Stimulated activated CD4-positive, alpha-beta T cell treated with anti-CD3 and anti-CD28 coated beads, TNF-alpha, amount 100 ng/mL, for 48 hours (primary cell): ENCODE measurements at places on chromosomes 1 and 21.

DNA sequence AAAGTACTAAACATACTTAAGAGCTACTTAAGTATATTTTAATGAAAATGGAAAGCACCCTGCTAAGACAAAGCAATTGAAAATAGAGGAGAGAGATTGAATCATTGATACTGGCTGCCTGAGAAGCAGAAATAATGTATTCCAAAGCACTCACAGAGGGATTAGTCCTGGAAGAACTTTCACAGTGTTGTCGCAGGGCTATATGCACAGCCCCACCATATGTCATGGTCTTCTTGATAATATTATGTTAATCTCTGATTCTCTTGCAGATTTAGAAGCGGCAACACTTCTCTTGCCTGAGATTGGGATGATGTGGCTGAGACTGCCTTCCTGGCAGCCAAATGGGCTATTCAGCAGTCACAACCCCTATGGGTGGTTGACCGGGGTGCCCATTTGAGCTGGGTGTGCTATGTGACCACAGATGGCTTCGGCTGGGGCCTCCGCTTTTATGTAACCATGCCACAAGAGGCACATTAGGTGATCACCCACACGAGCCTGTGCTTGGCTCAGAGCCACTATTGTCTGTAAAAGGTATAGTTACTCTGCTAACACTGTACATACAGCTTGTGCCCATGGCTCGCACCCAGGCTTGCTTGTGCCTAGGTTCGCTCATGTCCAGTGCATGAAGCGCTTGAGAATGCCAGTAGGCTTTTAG is 152.2 kb upstream of the SGIP1 start:
- no peak for DNase-seq

GRCh38 chr1:12739613-12740012 is 6.4 kb upstream of the CFAP107 start:
- no peak for DNase-seq

DNA sequence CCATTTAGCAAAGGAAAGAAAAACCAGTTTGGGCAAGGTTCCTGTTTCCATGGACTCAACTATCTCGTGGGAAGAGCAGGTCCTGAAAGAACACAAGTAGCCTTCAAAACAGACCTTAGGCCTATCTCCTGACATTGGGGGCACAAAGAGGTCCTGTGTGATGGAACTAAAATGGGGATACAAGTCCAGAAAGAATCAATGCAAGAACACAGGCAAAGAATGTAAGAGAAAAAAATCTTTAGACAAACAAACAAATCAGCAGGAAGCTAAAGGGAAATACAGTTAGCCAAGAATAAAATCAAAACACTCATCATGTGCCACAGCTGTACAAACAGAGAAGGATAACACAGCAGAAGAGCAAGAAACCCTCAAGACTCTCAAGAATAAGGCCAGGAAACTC is 28.2 kb downstream of the SLC30A10 start:
- DNase-seq, result no peak

- DNase-seq, result no peak
These were observed 81.2 kb downstream of the PCSK9 start for GRCh38 chr1:55120538-55120937.

GRCh38 chr1:217014066-217014465 is 290.8 kb upstream of the ESRRG start:
- no peak for DNase-seq

DNA sequence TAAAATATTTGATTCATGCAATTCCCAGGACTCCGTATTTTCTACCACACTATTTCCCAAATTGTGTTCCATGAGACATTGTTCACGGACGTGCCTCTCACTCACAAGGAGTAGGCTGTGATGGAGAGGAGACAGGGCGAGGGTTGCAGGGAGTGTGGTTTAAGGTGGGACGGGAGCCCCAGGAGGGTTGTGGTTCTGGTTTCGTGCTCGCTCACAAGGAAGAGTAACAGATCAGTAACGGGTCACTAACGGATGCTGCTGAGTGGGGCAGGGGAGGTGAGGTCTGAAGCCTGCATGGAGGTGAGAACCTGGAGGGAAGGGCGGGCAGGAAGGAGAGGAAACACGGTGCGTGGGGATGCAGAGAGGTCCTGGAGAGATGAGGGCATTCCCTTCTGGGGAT is 28.8 kb downstream of the TFF3 start:
- no peak for DNase-seq

- DNase-seq, result no peak
These were observed 202.7 kb downstream of the BACH1 start for GRCh38 chr21:29501451-29501850.
